Cortex of kidney (tissue), 1 donor: ENCODE measurements at places on chromosomes 4 and X.

DNA sequence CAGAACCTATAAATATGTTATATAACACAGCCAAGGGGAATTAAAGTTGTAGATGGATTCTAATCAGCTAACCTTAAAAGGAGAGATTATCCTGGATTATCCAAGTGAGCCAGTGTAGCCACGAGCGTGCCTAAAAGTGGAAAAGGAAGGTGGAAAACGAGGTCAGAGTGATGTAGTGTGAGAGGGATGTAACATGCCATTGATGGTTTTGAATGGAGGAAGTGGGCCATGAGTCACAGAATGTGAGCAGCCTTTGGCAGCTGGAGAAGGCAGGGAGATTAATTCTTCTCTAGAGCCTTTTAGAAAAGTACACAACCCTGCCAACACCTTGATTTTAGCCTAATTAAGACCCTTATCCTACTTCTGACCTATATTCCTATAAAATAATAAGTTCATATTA is 149.1 kb downstream of the SLC39A8 start:
- no peak for DNase-seq

- no peak for DNase-seq
Observed at GRCh38 chr4:84070289-84070688, 428.8 kb downstream of the NKX6-1 start.

DNA sequence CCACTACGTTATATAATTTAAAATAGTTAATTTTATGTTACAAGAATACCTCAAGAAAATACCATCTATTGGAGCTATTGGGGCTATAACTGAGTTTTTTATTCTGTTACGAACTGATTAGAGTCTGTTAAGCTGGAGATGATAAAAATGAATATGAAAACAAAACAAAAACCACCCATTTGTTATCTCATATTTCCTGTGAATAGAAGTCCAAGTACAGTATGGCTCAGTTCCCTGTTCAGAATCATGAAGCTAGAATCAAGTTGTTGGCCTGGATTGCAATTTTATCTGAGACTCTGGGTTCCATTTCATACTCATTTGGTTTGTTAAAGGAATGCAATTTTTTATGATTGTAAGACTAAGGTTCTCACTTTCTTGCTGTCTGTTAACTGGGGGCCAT is 319.1 kb upstream of the PCDH18 start:
- no peak for DNase-seq

DNA sequence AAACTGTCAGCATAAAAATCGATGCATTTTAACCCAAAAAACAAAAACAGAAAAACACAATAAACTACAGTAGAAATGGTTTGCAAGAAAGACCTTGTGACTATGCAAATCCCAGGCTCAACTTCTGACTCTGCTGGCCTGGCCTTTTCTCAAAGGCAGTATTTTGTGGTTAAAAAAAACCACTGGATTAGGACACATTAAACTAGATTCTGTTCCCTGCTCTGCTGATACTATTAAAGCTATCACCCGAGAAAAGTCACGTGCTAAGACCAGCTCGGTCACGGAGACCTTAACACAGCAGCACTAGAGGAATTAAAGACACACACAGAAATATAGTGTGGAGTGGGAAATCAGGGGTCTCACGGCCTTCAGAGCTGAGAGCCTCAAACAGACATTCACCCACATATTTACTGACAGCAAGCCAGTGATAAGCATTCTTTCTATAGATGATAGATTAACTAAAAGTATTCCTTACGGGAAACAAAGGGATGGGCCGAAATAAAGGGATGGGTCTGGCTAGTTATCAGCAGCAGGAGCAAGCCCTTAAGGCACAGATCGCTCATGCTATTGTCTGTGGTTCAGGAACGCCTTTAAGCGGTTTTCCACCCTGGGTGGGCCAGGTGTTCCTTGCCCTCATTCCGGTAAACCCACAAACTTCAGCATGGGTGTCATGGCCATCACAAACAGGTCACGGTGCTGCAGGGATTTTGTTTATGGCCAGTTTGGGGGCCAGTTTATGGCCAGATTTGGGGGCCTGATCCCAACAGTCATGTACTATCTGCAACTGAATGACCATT is 16.1 kb downstream of the CBR4 start:
- DNase-seq, result no peak

DNA sequence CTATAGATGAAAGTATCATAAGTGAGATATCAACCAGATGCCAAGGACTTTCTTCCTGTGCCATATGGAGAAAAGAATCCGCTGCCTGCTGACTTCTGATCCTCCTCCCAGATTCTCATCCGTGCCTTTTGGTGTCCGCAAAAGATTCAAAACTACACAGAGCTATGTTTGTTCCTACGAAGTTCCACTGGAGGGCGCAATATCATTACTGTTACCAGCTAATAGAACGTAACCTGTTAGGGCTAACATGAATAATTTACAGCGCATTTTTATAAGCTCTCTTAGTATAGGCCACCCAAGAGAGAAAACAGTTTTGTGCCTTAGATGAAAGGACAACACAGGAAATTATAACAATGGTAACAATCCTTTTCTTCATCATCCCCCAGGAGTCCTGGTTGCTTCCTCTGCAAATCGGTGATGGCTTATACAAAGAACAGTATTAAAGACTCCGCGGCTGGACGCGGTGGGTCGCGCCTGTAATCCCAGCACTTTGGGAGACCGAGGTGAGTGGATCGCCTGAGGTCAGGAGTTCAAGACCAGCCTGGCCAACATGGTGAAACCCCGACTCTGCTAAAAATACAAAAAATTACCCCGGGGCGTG is 22.8 kb upstream of the CENPVL3 start:
- DNase-seq, result no peak

- DNase-seq, result no peak
Observed at GRCh38 chr4:112894951-112895350, 154.5 kb upstream of the ANK2 start.

DNA sequence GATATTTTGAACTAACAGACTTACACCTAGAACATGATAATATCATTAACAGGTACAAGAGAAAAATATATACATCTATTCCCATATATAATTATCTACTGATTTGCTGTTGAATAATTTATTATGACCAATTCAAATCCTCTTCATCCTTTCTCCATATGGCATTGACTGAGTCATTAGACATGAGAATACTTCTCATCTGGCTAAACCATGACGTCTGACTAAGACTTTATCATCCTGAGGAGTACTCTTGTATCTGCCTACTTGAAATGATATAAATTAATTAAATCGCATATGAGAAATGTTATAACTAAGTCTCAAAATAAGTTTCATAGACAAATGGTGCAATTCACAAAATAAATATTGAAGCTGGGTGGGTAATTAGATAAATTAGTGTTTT is 67.4 kb downstream of the EMCN start:
- DNase-seq, result no peak

- no peak for DNase-seq
Observed at GRCh38 chr4:67332627-67333026, 212.7 kb downstream of the CENPC start.

- no peak for DNase-seq
Observed at GRCh38 chr4:23297327-23297726, 592.5 kb downstream of the PPARGC1A start.

DNA sequence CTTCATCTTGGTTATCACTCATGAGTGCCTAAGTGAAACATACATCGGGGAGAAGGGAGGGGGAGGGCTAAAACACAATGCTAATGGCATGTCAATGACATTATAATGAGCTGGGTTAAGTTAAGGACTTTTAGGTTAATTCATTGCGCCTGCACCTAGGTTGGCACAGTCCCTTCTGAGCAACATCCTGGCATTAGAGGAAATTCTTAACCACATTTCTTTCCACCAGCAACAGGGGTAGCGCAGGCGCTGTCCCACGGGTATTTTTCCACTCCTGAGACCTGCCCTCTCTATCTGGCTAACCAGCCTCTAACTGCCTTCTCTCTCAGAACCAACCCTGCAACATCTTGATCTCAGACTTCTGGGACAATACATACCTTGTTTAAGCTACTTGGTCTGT is 39.0 kb upstream of the PROM1 start:
- DNase-seq, result no peak

DNA sequence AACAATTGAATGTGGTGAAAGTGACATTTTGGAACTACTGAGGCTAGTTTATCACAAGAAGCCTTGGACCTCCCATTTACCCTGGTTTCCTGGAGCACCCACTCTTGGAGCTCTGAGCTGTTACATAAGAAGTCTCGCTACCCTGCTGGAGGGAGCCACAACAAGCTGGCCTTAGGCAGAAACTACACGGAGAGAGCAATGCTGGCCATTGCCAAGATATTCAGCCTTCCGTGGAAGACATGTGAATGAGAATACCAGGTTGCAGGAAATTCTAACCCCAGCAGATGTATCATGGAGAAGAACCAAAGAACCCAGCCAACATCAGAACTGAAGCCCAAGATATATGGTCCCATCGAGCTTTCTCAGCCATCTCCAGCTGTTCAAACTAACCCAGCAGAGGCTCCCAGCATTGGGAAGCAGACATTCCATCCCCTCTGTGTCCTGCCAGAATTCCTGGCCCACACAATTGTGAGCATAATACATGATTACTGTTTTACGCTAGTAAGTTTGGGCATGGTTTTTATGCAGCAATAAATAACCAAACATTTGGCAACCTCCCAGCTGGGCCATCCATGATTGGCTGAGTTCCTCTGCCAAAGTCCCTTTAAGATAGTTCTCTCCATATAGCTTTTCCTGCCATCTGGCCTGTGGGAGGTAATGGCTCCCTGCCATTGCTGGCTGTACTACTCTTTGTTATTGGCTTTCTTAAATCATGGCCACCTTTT is 17.9 kb upstream of the PDE5A start:
- DNase-seq, result no peak

GRCh38 chr4:145011636-145012035 is 86.4 kb downstream of the ANAPC10 start:
- DNase-seq, result no peak

DNA sequence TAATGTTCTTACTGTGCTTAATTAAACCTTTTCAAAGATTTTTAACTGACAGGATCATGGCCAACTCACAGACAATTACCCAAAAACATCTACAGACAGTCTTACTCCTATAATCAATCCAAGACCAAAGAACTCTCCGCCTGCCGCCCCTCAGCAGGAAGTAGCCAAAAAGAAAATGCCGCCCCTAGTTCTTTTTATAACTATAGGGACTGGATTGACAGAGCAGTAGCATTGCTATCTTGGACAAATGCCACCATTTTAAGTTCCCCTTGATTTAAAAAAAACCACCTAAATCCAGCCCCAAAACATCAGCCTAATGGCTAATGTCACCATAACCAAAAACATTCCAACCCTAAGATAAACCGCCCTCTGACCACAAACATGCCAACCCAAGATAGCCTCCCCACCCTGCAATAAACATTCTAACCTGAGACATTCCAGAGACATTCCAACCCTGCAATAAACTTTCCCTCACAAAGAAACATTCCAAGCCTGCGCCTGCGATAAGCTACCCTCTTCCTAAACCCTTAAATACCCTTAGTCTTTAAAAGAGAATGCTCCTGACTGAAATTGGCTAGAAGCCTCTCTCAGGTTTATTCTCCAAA is 77.0 kb downstream of the COQ2 start:
- no peak for DNase-seq

DNA sequence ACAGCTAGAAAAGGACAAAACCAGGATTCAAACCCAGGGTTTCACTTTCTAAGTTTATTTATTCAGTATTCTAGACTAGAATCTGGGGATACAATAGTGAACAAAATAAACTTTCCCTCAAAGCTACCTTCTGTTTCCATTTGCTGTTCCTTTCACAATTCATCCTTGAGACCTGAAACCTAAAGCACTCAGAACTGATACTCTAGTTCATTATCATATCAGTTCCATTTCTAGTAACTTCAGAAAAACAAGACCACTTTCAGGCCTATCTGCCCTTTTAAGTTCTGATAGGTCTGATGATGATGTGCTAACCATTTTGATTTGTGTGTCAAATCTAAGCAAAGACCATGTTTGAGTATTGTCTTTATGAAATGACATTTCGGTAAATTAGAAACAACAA is 7.8 kb upstream of the XK start:
- no peak for DNase-seq

- no peak for DNase-seq
Observed at GRCh38 chrX:20026278-20026677, 35.4 kb upstream of the BCLAF3 start.

DNA sequence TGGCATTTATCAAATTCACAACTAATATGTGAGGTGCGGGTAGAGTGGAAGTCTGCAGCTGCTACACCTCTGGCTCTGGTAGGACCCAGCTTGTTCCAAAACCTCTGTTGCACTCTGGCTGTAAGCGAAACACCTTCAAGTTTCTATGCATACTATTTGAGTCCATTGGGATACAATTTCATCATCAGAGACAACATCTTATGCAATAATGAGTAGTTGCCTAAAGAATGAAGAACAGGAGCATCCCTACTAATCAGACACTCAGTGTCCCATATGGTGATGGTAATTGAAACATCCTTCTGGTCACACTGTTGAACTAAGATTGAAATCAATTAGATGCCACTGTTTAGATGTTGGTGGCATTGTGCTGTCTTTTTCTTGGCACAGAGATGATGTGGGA is 178.4 kb downstream of the MGST2 start:
- no peak for DNase-seq

GRCh38 chrX:35829501-35829900 is 31.4 kb downstream of the MAGEB16 start:
- DNase-seq, result no peak

- DNase-seq, result no peak
Observed at GRCh38 chr4:156946516-156947424, 24.8 kb downstream of the PDGFC start.

GRCh38 chr4:107854356-107855022 is 29.8 kb downstream of the SGMS2 start:
- no peak for DNase-seq

DNA sequence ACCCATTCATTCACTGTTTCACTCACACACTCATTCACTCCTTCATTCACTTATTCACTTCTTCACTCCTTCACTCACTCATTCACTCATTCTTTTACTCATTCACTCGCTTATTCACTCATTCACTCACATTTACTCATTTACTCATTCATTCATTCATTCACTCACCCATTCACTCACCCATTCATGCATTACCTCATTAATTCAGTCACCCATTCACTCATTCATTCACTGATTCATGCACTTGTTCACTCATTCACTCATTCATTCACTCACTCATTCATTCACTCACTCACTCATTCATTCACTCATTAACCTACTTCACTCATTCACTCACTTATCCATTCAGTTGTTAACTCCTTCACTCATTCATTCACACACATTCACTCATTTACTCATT is 70.8 kb downstream of the STK32B start:
- no peak for DNase-seq

- DNase-seq, result no peak
Observed at GRCh38 chrX:16838202-16839066, 31.7 kb downstream of the RBBP7 start.
